ENCODE measurements at places on chromosomes 5 and 9. TPM values are rescaled to one million over a fixed set of nuclear protein-coding genes. Genes with fewer than 3 reads are reported as not detected.
A peak's percentile ranks its signal among the peaks of the same experiment; 100 is the strongest.

Gene BHMT
- total RNA-seq = not detected

Gene ZNF366
- total RNA-seq = not detected

DNA sequence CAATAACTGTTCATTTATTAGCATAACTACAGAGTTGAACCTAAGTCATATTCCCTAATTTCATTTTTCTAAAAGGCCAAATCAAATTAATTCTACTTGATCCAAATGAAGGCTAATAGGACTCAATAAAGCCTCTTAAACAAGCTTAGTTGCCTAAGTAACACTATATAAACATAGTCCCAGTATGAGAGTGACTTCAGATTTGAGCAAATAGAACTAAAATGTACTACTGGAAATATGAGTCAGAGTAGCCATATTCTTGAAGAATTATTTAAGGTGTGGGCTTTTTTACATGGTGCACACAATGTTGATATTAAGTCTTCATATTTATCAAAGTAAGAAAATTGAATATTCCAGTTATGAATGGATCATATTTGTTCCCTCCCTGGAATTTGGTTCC lies 872.3 kb downstream of the MAT2B start:
- H3K27ac ChIP-seq = no peak overlapping the region
- H3K4me3 ChIP-seq = no peak overlapping the region
- no peaks in the 10 kb centered on the region for H3K4me1 ChIP-seq
- H3K27me3 ChIP-seq = no peaks in the 10 kb centered on the region

Gene RAB3C
- total RNA-seq = not detected

DNA sequence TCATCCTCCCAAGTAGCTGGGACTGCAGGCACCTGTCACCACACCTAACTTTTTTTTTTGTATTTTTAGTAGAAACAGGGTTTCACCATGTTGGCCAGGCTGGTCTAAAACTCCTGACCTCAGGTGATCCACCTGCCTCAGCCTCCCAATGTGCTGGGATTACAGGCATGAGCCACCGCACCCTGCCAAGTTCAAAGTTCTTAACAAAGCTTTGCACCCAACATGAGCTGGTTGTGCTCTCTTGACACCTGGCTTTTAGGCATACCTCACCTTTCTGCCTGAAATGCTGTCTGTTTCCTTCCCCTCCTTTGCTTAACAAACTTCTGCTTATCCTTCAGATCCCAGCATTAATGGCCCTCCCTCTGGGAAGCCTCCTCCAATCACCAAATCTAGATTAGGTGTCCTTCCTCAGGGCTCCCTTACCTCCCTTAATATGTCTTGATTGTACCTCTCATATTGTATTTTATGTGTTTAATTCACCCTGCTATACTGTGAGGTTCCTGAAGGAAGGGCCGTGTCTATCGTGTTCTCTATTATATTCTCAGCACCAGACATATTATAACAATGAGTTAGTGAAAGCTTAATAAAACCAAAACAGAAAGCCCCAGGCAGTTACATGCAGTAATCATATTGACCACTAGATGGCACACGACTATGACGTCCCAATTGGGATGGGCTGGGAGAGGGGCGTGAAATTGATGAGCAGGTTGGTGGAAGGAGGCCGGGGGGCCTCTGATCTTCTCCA lies 62.9 kb upstream of the PPARGC1B start:
- peaks cover 3% of the 10 kb centered on the region for H3K27me3 ChIP-seq
- H3K4me1 ChIP-seq = no peaks in the 10 kb centered on the region
- peak; percentile 46 for DNase-seq
- H3K27ac ChIP-seq = no peak overlapping the region
- H3K36me3 ChIP-seq = peaks cover 4% of the 10 kb centered on the region
- H3K4me3 ChIP-seq = no peak overlapping the region

DNA sequence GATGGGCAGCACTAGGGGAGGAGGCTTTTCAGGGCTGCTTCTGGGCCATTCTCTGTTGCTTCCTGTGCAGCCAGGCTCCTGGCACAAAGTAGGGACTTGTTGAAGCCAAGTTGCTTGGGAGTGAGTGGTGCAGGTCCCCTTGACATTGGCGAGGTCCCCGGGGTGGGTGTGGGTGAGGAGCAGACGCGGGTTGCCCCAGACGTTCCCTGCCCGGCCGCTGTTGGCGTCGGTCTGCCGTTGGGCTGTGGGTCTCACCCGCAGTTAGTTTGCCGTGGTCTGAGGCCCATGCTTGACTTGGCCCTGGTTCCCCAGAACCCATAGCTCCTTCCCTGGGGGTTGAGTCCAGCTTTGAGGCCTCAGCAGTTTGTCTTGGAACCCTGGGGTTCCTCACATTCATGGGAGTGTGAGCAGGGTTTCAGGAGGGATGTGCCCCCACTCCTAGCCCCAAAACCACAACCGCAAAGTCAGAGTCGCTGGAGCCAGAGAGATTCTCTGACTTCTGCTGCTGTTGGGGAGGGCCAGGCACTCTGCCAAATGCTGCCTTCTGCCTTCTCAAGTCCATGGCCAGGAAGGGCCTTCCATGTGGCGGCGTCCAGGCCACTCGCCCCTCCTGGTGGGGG lies 77.5 kb downstream of the RXRA start:
- peaks cover 2% of the 10 kb centered on the region for H3K27me3 ChIP-seq
- DNase-seq = peak; percentile 65
- peaks cover 36% of the 10 kb centered on the region for H3K4me1 ChIP-seq
- H3K36me3 ChIP-seq = peaks cover 6% of the 10 kb centered on the region
- H3K4me3 ChIP-seq = no peak overlapping the region

Gene SLC6A18
- not detected for total RNA-seq

- no peaks in the 10 kb centered on the region for H3K4me1 ChIP-seq
- no peak overlapping the region for H3K4me3 ChIP-seq
- no peaks in the 10 kb centered on the region for H3K36me3 ChIP-seq
- no peak for DNase-seq
These were observed 174.7 kb downstream of the GAS1 start for GRCh38 chr9:86772635-86772993.

Gene ACOT12
- not detected for total RNA-seq

DNA sequence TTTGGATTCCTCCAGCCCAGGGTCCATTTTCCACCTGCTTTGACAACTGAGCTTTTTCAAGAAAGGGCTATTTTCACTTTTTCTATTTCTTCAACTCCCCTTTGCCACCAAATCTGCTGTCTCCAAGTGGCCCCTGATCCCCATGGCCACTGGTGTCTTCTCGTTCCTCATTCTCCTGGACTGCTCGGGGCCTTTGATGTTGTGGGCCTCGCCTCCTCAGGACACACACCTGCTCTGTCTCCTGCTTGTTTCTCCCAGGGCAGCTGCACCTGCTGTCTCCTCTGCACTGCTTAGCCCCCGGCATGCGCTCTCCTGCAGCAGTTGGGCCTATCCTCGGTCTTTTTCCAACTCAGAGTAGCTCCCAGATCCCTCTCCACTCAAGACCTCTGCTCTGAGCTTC lies 16.3 kb upstream of the NANS start:
- H3K36me3 ChIP-seq = peaks cover 3% of the 10 kb centered on the region
- no peaks in the 10 kb centered on the region for H3K27me3 ChIP-seq
- H3K4me1 ChIP-seq = peaks cover 4% of the 10 kb centered on the region
- no peak for DNase-seq

GRCh38 chr9:116644091-116644688 lies 42.9 kb upstream of the TRIM32 start:
- no peaks in the 10 kb centered on the region for H3K27me3 ChIP-seq
- DNase-seq = no peak

GRCh38 chr5:53406630-53407316 lies 73.7 kb upstream of the FST start:
- no peak for DNase-seq
- H3K4me3 ChIP-seq = no peak overlapping the region

- H3K4me3 ChIP-seq = no peak overlapping the region
- no peaks in the 10 kb centered on the region for H3K4me1 ChIP-seq
- no peaks in the 10 kb centered on the region for H3K36me3 ChIP-seq
- no peaks in the 10 kb centered on the region for H3K27me3 ChIP-seq
- no peak for DNase-seq
These were observed 329.6 kb upstream of the ARRDC3 start for GRCh38 chr5:91712718-91713117.

- no peak overlapping the region for H3K4me3 ChIP-seq
- no peak overlapping the region for H3K27ac ChIP-seq
- peaks cover 20% of the 10 kb centered on the region for H3K27me3 ChIP-seq
- H3K4me1 ChIP-seq = peaks cover 2% of the 10 kb centered on the region
- H3K36me3 ChIP-seq = peaks cover 6% of the 10 kb centered on the region
- no peak for DNase-seq
These were observed 1.0 kb upstream of the HCN1 start for GRCh38 chr5:45697201-45697600.

GRCh38 chr5:117590944-117591343 lies 1016.3 kb upstream of the SEMA6A start:
- H3K27ac ChIP-seq = no peak overlapping the region
- H3K36me3 ChIP-seq = no peaks in the 10 kb centered on the region
- H3K4me1 ChIP-seq = no peaks in the 10 kb centered on the region

Gene TAF1L
- total RNA-seq = 0.02 TPM

DNA sequence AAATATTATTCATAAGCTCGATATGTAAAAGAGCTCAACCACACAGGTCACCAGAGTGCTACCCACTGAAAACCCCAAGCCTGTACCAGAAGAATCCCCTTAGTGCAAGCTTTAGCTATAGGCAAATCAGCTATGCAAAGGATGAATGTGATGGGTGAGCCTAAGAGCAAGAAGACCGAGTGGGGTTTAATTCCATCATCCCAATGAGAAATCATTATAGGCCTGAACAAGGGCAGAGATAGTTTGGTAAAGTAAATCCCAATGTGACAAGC lies 21.8 kb downstream of the ELOVL7 start:
- H3K36me3 ChIP-seq = no peaks in the 10 kb centered on the region
- H3K4me3 ChIP-seq = no peak overlapping the region
- H3K27ac ChIP-seq = no peak overlapping the region
- DNase-seq = no peak
- no peaks in the 10 kb centered on the region for H3K27me3 ChIP-seq

DNA sequence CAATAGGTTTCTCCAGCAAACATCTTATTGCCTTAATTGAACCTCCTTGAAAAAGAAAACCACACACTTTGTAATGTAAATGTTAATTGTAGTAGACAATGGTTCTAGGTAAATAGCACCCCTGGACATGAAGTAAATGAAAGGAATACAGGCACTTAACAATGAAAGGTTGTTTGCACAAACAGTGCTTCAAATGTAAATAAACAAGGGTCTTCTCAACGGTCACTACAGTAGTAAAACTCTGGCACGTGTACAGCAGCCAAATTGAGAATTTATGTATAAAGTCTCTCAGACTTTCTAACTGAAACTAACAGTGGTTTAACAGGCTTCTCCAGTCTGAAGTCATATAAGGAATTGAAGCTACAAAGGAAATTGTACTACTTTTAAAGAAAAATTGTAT lies 218.3 kb downstream of the MEF2C start:
- H3K36me3 ChIP-seq = no peaks in the 10 kb centered on the region
- H3K27me3 ChIP-seq = peaks cover 71% of the 10 kb centered on the region
- no peak overlapping the region for H3K4me3 ChIP-seq
- no peak overlapping the region for H3K27ac ChIP-seq

GRCh38 chr9:136379891-136380290 lies 6.4 kb upstream of the CARD9 start:
- peaks cover 20% of the 10 kb centered on the region for H3K36me3 ChIP-seq
- H3K27ac ChIP-seq = no peak overlapping the region
- no peak for DNase-seq
- no peaks in the 10 kb centered on the region for H3K27me3 ChIP-seq
